NCI-H1930 (cell line): ENCODE measurements at places on chromosomes 1 and 21.

DNA sequence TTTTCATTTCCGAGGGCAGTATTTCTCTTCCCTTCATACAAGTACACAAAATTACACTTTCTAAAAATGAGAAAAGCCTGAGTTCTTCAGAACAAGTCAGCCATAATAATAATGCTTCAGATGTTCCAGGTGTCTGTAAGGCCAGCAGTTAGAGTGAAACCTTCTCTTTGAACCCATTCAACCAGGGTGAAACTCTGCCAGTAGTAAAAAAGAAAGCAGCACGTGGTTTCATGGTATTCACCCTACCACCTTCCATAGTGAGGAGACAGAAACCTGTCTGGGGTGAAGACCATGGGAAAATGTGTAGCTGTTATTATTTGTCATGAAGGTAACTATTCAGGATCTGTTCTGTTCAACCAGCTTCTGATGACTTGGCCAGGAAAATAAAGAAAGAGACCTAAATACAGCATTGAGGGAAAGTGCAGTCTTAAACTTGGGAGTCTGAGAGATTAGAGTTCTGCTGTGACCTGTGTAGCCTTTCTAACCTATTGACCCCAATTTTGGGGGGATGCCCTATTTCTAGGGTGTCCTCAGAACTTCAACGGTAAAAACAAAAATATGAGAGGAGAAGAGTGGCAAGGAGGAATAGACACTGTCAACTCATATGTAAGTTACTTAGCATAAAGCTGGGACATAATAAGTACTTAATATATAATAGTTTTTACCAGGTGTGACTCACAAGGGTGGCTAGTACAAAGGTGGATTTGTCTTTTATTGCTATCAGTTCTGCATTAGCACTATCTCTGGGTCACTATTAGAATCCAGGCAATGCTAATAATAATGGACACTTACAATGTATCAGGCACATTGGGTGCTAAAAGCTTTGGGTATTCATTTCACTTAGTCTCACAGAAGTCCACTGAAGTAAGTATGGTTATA lies 70.0 kb upstream of the TNFSF4 start:
- no peak for DNase-seq

DNA sequence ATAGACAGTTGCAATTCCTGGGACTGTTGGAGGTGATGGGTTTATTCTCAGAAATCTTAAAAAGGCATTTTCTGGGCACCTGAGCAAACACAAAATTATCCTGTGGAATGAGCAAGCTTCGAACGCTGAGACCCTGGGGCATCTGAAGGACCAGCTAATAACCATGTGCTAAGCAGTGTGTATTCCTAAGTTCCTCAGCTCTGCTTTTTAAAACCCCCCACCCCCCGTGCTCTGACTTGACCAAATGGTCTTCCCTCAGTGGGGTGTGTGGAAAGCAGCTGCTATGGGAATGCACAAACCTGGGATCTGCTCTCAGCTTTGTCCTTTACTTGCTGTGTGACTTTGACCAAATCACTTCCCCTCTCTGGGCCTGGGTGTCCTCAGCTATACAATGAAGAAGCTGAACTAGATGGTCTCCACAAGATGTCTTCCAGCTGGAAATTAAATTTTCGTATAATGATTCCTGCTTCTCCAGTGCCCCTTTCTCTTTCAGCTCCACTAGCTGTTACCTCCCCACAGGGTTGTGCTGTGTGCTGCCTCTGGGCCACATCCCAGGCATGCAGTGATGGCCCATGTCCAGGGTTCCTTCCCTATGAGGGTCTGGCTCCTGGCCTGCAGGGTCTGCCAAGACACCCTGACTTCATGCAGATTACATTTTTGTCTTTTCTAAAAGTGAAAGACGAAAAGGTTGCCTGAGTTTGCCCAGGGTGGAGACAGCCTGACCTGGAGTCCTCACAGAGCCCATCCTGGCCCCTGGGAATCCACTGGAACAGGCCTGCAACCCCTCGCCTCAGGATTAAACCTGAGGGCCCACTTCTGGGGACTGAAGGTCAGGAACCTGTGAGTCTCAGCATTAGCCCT lies 14.9 kb upstream of the CD247 start:
- DNase-seq: no peak

DNA sequence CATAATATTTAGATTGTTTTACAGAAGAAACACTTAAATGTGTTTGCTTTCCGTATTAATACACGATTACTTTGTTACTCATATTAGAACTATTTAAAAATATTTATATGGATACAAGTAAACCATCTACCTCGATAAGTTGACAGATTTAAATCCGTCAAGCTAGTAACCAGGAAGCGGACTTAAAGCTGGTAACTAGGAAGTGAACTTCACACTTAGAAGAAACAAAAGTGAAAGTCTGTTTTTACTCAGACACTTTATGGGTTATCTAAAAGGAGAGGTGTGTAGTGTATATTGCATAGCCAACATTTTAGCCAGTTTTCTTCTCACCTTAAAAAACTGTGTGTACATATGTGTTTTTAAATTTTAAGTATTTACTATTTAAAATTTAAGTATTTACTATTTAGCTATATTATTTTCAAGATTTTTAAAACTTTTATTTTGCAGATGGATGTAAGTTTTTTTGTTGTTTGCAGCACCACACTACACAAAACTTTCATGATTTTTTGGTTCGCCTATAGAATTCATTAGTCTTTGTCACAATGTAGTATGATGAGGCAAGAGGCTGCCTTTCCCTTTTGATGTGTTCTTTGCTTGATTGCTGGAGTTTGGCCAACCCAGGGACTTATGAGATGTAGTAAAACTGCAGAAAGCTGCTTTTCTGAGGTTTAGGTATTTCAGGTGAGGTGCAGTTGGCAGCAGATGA lies 2.7 kb downstream of the USP25 start:
- no peak for DNase-seq

GRCh38 chr21:45297869-45298268 lies 10.2 kb upstream of the POFUT2 start:
- DNase-seq: no peak

DNA sequence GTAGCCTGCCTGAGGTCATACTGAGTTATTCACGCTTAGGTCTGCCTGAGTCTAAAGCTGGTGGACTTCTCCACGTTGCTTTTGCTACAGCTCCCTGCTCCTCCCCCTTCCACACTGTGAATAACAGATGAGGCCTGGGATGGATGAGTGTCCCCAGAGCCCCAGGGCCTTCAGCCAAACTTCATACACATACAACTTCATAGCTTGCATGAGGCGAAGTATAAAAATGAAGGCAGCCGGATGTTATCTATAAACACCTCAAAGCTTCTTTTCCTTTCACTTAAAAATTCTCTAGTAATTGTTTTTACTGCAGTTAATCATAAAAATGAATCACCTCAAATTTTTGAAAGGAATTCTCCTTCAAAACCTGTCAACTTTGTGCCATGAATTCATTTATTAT lies 70.2 kb downstream of the DAB1 start:
- DNase-seq: no peak

DNA sequence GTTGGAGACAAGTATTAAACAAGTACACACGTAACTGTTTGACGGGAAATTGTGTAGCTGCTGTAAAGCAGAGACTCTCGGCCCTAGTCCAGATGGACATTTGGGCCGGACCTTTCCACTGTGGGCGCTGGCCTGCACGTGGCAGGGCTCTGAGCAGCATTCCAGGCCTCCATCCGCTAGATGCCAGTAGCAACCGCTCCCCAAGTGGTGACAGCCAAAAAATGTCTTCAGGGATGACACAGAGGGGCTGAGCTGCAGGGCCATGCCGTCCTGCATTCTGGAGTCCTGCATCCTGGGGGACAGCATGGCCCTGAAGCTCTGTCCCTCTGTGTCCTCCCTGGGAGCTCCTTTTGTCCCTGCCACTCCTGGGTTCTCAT lies 24.8 kb downstream of the A3GALT2 start:
- DNase-seq: no peak

DNA sequence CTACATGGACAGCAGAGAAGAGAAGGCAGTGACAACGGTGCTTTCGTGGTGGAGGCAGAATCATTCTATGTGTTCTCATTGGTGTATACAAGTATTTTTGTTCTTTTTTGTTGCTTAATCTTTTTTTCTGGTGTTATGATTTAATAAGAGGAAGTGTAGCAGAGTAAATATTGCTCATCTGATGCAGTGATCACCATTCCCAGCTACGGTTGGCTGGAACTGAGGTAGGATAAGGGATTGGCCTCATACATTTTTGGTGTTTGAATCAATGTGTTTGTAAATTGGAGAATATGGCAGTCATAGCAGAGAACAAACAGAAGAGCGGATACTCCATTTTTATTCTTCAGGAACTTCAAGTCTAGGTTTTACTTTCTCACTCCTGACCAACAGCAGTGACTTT lies 76.6 kb downstream of the UBE2U start:
- DNase-seq: no peak

- no peak for DNase-seq
Measured at GRCh38 chr1:30032302-30032701, 691.1 kb downstream of the MATN1 start.

DNA sequence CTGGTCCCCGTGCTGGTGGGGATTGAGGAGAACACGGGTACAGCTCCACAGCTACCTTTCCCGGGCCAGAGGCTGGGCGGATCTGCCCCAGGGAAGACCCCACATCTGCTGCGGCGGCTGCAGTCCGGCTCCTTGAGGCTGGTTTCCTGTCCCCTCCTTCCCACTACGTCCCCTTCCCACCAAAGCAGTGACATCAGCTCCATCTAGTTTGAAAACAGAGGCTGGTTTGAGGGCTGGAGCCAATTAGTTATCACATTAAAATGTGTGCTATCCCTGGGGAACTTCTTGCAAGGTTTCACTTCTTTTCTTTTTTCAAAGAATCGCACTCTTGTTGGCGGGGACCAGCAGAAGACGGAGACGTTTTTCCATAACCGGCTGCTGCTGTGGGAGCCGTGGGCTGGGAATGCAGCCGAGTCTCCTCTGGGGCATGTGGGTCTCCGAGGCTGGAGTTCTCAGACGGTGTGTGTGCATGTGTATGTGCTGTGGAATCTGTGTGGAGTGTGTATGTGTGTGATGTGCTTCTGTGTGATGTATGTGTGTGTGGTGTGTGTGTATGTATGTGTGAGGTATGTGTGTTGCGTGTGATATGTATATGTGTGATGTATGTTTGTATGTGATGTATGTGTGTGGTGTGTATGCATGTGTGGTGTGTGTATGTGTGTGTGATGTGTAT lies 8.9 kb upstream of the PCBP3 start:
- no peak for DNase-seq

DNA sequence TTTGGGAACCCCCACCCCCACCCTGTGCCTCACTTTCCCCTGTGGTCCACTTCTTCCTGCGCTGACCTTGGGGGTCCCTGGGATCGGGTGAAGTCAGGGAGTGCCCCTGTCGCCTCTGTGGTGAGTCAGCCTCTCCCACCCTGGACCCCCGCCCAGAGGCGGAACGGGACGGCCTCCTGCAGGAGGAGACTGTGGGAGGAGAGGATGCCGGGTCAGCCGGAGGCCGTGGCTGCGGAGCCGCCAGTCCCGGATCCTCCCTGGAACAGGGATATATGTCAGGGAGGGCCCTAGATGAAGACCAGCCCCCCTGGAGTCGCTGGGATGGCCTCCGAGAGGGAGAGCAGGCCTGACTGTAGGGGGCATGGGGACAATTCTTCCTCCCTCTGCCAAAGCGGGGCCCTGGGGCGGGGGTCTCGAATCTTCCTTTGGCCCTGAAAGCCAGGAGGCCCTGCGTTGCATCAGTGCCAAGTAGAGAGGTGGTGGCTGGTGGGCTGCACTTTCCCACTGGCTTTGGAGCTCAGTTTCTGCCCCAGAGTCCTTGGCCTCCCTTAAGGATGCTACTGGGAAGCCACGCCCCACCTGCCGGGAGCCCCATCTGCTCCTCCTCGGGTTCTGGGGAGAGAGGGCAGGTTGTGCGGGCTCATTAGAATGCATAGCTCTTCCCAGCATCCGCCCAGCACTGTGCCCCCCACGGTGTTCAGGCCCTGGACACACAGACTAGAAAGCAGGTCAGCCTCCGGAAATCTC lies 930 bp downstream of the ARHGEF10L start:
- no peak for DNase-seq

DNA sequence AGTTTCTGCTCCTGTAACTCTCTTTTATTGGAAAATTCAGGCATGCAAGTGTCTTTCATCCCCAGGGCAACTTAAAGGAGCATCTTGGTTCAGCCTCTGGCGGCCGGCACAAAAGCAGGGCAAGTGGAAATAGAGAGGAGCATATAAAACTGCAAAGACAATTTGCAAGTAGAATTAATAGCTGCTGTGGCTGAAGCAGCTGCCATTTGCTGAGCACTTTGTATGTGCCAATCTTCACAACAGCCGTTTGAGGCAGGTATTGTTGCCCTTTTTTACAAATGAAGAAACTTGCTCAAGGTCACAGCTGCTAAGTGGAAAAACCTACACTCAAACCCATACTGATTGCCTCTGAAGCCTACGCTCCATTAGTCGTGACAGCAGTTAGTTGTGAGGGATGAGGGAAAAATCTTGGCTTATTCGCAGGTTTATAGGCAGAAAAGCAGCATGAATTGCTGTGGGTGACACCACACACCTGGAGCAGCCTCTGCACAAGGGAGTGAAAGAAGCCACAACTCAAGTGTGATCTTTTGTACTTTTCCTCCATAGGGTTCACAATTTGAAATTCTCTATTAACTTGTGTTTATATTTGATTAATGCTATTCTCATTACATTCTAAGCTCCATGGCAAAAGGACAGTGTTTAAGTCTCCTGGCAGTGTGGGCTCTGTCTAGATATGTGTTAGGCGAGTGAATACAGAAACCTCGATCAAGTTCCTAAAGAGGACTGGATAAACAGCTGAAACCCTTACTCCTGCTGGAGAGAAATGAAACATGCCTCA lies 99.0 kb upstream of the BEND5 start:
- DNase-seq: no peak

DNA sequence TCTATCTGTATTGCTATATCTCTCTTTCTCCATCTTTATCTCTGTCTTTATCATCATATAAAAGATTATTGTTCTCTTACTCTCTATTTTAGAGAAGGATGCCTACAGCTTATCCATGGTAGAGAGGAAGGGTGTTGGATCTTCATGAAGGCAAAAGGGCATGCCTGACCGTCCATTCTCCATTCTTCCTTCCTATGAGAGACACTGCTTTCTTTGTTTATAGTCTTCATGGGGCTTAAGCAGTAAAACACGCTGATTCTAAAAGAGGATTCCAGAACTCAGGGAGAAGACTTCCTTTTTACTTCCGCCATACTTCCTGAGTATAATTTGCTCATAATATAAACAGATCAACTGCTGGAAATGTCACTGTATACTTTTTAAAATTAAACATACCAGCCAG lies 44.0 kb downstream of the PDE4B start:
- DNase-seq: no peak
